ENCODE measurements at places on chromosomes 7 and 10. TPM values are rescaled to one million over a fixed set of nuclear protein-coding genes. Genes with fewer than 3 reads are reported as not detected.

Gene PLAU
- total RNA-seq: 4.9 TPM

- DNase-seq: peak; percentile 68
These were observed 8.1 kb downstream of the SKIDA1 start for GRCh38 chr10:21517134-21518031.

DNA sequence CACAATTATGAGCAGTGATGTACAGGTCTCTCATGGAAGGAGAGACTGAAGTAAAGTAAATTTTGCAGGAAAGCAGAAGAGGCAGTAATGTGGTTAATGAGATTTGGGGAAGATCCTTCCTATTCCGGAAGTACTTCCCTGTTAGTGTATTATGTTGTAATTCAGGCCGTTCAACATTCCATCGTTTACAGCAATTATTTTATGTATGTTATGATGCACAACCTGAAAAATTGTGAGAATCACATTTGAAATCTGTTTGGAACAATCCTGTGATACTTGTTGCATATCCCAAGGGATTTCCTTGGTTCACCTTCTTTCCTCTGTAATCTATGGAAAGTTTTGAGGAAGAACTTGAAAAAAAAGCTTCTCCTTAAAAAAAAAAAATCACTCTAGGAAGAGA, 247.8 kb downstream of the SEMA3A start:
- no peak for DNase-seq

DNA sequence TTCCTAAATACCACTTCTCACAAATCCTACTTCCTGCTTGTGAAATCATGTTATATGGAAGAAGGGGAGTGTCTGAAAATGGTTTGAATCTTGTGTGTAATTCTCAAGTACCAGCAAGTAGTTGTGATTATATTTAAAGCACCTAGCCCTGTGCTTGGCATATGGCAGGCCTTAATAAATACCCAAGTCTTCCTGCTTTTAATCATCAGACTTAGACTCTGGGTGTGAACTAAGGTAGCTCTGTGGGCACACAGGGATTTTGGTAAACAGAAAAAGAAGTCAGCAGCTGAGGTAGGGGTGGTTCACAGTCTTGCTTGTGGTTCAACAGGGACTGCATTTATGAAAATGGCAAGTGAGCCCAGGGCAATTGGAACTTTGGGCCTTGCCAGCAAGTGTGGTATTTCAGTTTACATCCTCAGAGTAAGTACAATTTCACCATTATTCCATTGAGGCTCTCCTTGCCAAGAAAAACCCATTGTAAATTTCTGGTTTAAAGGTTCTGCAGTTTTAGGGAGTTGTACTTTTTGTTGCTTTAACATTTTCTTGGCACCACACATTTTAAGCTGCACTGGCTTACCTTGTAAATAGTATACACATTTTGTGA, 215.5 kb downstream of the AUTS2 start:
- no peak for DNase-seq

DNA sequence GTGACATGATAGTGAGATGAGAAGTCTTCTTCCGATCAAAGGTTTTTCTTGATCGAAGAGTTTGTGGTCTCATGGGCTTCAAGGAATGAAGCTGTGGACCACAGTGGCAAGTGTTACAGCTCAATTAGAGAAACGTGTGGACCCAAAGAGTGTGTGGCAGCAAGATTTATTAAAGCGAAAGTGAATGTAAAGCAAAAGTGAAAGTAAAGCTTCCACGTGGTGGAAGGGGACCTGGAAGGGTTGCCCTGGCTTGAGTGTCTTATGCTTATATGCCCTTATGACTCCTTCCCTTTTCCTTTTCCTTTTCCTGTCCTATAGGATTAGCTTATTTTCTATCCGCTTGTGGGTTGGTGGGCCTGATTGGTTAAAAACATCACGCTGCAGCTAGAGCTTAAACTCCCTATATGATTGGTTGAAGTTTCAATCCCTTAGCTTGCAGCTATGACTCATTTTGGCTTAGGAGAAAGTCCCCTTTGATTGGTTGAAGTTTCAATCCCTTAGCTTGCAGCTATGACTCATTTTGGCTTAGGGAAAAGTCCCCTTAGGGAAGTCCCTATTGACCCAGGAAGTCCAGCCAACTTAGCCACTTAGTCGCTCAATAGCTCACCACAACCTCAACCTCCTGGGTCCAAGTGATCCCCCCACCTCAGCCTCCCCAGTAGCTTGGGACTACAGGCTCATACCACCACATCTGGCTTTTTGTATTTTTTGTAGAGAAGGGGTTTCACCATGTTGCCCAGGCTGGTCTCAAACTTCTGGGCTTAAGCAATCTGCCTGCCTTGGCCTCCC, 34.7 kb downstream of the MRPS24 start:
- no peak for DNase-seq

DNA sequence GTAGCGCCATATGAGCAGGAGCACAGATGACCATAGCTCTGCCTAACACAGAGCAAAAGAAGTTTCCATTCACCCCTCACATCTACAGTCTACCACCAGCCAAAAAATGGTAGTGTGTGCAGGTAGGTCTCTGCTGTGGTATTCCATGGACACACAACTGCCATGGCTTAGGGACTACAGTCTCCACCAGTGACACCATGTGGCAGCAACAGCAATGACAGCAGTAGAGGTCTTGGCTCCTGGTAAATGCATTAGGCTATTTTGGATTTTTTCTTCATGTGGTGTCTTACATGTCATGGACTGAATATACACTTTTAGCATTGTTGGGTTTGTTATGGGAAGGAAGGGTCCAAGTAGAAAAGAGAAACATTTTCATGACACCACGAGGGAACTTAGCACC, 70.1 kb upstream of the CABCOCO1 start:
- no peak for DNase-seq

DNA sequence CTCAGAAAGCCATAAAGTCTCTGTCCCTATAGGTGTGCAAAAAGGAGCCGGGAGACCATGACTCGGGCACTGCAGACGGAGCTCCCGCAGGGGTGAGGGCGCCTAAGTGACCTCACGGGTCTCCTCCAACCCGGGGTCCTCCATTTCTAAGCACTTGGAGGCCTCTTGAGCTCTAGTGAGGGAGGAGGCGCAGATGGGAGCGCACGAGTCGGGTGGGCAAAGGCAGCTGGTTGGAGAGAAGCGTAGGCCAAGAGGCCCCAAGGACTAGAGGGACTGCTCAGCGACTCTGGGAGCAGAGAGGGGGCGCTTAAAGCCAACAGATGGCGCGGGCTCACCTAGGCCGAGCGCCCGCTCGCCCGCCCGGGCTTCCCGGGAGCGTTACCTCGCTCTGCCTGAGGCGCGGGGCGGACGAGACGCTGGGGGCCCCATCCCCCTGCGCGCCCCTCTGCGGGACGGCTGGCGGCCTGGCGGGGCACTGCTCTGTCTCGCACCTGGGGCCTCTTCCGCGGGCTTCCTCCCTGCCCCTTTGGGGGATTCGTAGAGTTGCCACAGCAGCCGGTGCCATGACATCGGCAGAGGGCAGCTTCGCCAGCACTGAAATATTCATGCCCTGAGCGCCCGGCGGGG, 523 bp upstream of the CDH23 start:
- peak; percentile 66 for DNase-seq

DNA sequence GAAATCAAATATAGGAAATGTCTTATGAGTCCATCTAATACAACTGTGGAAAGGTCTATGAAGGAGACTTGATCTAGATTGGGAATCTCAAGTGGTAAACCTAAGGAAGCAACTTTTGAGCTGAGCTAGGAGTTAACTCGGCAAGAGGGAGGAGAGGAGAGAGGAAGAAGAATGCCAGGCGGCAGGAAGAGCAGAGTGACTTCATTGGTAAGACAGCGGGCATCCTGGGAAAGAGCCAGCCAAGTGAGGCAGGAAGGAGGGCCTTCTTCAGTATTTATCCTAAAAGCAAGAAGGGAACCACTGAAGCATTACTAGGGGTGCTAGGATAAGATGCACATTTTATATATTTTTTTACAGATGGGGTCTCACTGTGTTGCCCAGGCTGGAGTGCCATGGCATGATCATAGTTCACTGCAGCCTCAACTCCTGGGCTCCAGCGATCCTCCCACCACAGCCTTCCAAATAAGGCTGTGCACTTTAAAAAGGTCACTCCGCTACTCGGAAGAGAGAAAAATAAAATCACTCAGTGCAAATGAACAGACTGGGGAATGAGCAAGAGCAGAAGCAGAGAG, 2.0 kb downstream of the BCL7B start:
- no peak for DNase-seq

DNA sequence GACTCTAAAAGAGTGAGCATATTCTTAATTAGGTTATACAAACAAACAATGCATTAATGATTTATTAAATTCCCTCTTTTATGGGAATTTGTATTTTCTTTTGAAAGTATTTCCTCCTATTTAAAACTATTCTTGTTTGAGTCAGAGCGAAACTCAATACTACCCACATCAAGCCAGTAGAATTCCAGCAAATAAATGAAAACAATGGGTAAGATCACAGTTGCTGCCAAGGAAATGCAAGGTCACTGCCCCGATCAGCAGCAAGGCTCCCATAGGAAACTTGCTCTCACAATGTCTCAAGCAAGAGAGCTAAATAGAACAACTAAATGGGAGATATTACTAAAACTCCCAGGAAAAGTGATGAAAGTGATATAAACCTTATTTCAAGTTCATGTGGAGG, 206.3 kb downstream of the THSD7A start:
- no peak for DNase-seq

DNA sequence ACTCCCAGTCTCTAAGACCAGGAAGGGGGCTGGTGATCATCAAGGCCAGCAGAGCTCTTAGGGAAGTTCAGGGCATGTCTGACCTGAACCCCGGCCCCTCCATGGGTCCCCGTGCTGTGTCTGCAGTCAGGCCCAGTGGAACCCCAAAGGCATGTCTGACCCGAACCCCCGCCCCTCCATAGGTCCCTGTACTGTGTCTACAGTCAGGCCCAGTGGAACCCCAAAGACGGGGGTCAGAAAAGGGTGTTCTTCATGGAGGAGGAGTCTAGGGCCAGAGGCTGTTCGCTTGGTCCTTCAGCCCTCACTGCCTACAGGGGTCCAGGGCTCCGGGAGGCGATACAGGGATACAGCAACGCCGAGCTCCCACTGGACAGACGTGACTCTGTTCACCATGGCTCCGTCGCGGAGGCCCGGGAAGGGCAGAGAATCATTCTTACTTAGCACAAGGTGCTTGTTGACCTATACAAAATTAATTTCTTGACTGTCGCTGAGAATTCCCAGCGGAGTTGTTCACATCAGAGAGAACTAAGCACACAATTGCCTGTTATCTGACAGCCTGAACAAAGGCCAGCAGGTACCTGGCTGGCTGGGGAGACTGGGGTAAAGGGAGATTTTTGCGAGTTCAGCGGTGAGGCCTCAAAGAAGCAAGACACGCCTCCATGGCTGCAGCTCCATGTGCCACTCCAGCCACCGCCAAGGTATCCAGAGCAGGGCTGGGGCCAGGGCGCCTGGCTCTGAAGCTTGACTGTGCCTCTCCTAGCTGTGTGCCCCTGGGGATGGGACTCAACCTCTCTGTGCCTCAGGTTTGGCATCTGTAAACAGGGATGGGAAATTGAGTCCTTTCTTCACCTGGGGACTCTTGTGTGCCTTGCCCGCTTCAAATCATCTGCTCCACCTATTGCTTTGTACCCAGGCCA, 26.8 kb downstream of the EN2 start:
- no peak for DNase-seq

- DNase-seq: no peak
These were observed 485.6 kb downstream of the INHBA start for GRCh38 chr7:41217306-41217705.
